Posterior vena cava (tissue), 2 donors: ENCODE measurements at places on chromosomes 11 and 22.
A peak's percentile ranks its signal among the peaks of the same experiment; 100 is the strongest.

- no peak for DNase-seq
Measured at GRCh38 chr11:61174949-61175348, 13.7 kb upstream of the VPS37C start.

DNA sequence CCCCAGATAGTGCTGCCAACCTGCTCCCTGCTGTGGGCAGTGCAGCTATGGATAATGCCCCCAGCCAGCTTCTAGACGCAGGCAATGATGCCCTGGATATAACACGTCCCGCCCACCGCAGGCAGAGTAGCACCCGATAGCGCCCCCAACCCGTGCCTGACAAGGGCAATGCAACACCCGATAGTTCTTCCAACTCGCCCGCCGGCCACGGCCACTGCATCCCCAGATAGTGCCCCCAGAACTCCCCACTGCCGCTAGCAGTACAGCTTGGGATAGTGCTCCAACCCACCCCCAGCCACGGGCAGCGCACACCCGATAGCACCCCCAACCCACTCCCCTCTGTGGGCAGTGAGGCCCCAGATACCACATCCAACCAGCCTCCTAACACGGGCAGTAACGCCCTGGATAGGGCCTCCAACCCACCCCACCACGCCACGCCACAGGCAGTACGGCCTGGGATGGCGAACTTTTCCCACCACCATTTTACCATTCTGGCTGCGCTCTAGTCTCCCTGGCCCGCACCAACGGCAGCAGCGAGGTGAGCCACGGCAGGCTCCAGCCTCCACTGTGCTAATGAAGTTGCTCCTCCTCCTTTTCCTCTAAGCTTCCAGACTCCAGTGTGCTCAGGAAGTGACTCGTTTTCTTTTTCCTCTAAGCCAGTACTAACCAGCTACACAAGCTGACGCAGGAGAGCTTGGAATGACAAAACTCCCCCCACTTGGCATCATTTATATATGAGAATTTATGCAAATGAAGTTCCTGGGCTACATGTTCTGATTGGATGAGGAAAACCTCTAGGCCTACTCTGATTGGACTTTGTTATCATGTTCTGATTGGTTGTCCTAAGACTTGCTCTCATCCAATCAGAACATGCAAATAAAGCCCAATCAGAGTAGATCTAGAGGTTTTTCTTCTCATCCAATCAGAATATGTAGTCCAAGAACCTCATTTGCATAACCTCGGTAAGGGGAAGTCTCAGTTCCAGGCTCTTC, 3.0 kb upstream of the RFPL3 start:
- no peak for DNase-seq

GRCh38 chr11:72363112-72363511, 71.2 kb downstream of the CLPB start:
- DNase-seq: no peak

- peak; percentile 35 for DNase-seq
Measured at GRCh38 chr22:36104435-36104834, 56.1 kb downstream of the APOL3 start.

GRCh38 chr11:95156133-95156721, 66.6 kb downstream of the ENDOD1 start:
- DNase-seq: no peak

GRCh38 chr11:134740590-134741261, 328.7 kb upstream of the B3GAT1 start:
- no peak for DNase-seq

GRCh38 chr11:7549681-7550080, 35.9 kb downstream of the PPFIBP2 start:
- no peak for DNase-seq
